ENCODE measurements at places on chromosomes 12 and 14. TPM values are rescaled to one million over a fixed set of nuclear protein-coding genes. Genes with fewer than 3 reads are reported as not detected.

The C3AR1 gene
- 4.9 TPM for total RNA-seq

The SDR9C7 gene
- total RNA-seq = 0.42 TPM

DNA sequence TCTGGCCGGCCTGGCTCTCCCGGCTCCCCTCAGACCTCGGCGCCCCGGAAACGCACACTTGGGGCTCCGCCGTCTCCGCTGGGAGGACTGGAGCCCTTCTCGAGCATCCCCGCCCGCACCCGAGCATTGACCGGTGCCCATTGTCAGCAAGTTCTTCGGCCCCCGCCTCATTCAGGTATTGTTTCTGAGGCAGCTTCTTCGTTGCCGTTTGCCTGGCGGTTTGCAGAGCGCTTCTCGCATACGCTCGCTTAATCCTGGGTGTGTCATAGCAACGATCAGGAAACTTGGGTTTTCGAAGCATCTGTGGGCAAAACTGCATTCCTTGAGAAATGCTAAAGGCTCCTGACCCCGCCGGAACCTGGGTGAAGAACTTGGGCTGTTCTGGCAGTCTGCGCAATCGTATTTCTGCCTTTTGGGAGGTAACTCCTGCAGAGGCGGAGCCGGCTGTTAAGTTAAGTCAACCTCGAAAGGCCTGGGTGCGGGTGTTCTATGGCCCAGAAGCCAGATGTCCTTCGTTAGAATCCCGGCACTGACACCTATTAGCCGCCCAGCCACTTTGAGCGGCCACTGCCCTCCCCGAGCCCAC, 518 bp downstream of the GSKIP start:
- DNase-seq = no peak

DNA sequence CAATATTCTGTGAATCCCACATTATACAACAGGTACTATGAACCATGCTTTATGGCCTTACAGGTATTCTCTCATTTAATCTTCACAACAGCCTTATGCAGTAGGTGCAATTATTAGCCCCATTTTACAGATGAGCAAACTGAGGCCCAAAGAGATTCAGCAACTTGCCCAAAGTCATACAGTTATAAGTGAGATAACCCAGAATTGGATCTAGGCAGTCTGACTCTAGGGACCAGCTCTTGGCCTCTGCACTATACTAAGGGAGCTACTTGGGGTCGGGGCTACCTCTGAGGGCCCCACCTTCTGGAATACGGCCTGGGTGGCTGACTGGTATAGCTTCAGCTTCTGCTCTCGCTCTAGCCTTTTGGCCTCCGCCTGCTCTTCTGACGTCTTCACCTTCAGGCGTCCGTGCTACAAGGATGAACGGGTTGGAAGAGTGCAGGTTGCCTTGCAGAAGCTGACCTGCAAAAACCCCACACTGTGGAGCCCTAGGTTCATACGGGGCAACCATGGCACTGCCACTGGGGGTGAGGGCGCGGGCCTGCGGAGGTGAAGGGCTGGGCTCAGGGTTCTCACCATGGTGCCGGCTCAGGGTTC, 762 bp downstream of the RABGGTA start:
- DNase-seq = no peak

- no peak for DNase-seq
These were observed 141.1 kb downstream of the PHETA1 start for GRCh38 chr12:111227476-111228420.

The TESPA1 gene
- total RNA-seq = 2.4 TPM

DNA sequence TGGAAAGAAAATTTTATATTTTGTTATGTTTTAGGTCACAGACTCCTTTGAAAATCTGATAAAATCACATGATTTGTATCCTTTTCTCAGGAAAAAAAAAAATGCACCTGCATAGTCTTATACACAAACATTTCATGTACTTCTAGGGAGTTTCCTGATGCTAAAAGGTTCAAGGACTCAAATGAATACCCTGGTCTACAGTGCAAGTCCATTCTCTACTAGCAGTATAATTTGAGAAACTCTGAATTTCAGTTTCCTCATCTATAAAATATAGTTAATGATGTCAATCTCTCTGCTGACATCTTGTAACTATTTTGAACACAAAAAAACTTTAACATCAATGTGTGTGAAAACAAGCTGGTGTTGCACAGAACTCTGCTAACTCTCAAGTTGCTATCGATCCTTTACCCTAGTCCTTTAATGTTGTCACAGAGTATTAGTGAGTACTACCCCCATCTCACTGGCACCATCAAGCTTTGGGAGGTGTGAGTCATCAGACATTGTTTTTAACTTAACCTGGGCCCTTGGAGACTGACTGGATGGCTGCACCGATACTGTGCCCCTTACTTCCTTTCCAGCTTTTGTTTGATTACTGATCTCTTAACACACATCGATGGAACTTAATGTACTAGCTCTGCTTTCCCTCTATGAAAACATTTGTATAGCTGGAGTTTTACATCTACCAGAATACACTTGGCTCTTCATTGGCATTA, 251.9 kb upstream of the SOX5 start:
- no peak for DNase-seq

- no peak for DNase-seq
These were observed 195.8 kb downstream of the FOXN3 start for GRCh38 chr14:89221109-89221810.

The GDF3 gene
- total RNA-seq = 0.40 TPM

DNA sequence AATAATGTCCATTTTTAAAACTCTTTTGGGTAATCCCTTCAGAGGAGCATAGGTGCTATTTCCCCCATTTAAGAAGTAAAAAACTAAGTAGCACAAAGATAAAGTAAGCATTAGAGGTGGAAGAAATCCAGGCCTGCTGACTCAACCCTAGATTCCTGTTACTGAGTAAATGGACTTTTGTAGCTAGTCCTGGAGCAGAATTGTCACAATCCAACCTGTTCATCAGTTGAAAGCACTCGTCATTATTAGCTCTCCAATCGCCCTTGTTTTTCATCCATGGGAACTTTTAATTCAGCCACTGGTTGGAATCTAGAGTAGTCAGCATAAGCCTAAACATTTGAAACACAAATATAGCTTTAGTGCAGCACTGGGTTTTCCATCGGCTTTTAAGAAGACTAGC, 139.5 kb upstream of the AMIGO2 start:
- no peak for DNase-seq

DNA sequence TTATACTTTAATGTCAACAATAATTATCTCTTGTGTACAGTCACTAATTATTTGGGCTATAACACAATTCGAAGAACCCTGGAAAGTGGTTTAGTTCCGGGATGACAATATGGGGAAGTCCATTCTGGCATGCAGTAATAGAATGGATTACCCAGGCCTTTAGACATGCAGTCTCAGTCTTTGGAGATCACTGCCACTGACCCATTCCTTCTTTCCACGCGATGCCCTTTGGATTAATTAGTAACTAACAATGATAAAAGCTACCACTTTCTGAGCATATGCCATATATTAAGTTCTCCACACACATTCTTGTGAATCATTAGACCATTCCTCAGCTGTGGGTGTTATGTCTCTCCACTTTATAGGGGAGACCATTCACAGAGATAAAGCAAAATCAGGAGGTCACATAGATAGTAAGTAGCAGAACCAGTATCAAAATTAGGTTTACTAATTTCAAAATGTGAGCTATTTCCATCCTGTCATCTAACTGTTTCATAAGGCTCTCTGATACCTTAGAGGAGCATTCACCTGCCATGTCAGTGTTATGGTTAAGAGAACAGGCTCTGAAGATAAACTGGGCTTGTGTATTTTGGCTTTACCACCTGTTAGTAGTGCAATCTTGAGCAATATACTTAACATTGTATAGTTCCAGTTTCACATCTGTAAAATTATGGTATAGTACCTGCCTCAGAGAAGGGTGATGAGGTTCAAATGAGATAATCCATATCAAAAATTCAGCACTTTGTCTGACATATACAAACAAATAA, 27.2 kb upstream of the KCNJ8 start:
- DNase-seq = no peak

The ADSS1 gene
- 4.3 TPM for total RNA-seq

- DNase-seq = no peak
These were observed 272.8 kb upstream of the FAR2 start for GRCh38 chr12:28876196-28876798.

DNA sequence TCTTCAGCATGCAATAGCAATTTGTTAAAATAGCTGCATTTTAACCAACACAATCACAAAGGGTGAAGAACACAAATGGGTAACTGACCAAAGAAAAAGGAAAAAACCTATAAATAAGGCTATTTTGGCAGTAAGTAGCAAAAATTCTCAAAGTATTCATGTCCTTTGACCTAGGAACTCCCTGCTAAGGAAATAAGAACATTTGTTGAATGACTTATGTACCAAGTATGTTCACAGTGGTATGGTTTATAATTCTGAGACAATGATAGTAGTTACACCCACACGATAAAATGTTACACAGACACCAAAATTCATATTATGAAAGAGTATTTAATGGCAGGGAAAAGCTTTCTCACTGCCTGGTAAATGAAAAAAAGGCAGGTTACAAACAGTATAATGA, 16.9 kb downstream of the CCDC88C start:
- no peak for DNase-seq

DNA sequence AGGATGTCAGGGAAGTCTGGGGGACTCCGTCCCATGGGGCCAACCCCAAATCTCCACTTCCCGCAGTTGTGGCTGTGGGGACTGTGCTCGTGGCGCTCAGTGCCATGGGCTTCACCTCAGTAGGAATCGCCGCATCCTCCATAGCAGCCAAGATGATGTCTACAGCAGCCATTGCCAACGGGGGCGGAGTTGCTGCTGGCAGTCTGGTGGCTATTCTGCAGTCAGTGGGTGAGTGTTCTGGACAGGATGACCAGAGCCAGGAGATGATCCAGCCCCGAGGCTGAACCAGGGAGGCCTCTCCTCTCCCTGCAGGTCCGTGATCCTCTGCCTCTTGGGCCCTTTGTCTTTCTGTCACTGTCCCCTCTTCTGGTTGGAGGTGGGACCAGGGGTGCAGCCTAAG, 8.8 kb upstream of the IFI27 start:
- DNase-seq = no peak

- no peak for DNase-seq
These were observed 5.5 kb upstream of the GPR68 start for GRCh38 chr14:91249841-91250616.

DNA sequence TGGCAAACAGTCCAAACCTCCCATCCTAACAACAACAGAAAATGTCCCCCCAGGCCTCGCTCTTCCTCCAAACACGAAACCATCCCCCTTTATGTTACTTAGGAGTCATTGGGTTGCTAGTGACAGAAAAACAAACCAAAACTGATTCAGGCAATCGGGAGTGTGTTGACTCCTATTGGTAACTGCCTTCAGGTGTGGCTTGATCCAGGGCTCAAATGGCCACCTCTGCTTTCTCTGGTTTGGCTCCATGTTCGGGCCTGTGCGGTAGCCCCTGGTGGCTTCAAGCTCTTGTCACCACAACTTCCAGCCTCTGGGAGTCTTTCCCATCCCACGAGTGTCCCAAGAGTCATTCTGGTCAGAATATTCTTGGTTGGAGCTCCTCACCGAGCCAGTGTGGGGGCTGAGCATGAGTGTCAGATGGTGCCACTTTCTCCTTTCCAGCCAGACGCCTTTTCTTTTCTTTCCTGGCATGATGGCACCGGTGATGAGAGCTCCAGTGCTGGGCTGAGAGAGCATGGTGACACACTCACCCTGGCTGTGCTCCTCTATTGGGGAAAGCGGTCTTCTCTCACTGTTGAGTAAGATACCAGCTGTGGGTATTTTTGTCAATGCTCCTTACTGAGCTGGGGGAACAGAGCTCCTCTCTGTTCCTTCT, 38.6 kb downstream of the NOC4L start:
- DNase-seq = no peak

GRCh38 chr14:21541413-21542074, 15.4 kb upstream of the SALL2 start:
- DNase-seq = no peak

The IL22 gene
- not detected for total RNA-seq

The MGAT4C gene
- total RNA-seq = 0.34 TPM

GRCh38 chr14:55758796-55759195, 178.8 kb downstream of the KTN1 start:
- no peak for DNase-seq

- no peak for DNase-seq
These were observed 153.7 kb downstream of the PRKD1 start for GRCh38 chr14:29773990-29774389.

GRCh38 chr14:95741038-95741490, 27.1 kb upstream of the TCL1A start:
- DNase-seq = peak; percentile 81

DNA sequence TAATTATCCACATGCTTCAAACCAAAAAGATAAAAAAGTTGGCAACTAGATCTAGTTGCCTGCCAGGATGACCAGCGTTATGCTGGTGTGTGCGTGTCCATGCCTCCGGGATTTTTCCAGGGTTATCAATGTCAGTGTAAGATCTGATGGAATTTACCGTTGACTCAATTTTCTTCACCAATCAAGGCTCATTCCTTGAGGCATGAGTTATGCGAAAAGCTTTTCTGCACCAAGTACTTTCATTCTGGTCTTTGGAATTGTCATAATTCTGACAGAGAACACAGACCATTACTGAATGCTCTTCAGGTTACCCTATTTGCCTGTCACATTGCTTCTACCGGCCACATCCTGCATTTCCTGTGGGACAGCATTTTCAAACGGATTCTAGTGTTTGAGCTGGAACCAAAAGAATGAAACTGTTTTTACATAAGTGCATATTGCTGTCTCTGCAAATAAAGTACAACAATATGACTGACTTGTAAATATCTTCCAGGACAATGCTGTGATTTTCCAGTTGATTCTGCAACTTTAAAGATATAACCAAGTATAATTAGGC, 91.8 kb downstream of the DUSP16 start:
- DNase-seq = no peak

The GLT8D2 gene
- total RNA-seq = 10.4 TPM

GRCh38 chr14:35229792-35230089, 62.4 kb upstream of the PSMA6 start:
- no peak for DNase-seq

The NFE2 gene
- total RNA-seq = 0.32 TPM

DNA sequence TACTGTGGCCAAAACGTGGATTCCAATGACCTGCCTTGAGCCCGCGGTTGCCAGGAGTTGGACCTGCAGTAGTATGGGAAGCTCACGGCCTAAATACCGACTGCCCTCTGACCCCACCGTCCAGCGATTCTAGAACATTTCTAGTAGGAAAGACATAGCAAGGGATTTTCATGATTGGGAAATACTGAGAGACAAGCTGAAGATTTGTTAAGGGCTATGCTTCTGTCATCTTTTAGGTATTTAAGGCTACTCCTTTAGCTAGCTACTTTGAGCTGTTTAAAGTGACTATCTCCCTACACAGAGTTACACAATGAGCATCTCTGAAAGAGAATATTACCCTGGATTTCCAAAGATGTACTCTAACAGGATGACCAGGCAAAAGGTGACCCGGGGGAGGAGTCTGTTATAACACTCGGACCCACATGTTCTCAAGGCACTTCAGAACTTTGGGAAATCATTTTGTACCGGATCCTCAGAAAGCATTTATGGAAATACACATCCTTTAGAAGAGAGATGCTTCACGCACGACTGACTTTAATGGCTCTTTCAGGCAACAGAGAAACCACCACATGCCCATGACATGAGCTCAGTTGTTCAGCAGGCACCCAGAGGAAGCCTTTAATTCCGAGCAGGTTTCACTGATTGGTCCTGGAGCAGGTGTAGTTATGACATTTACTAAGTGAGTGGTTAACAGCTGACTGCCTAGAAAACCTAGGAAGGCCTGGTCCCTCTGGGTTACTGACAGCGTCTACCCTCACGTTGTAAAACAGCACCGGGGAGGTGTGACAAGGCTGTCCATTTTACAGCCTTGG, 4.2 kb downstream of the BAG5 start:
- DNase-seq = no peak

GRCh38 chr12:94650143-94651056, at the start of gene TMCC3:
Gene TMCC3, minus strand, starts transcription at chr12:94650557. Its CDS starts 127 bp downstream, at chr12:94650430.
- DNase-seq = no peak
